LHCN-M2 (cell line): ENCODE measurements at places on chromosomes 4 and X. TPM values are rescaled to one million over a fixed set of nuclear protein-coding genes. Genes with fewer than 3 reads are reported as not detected.

Gene SPARCL1
- not detected in 2 replicates for total RNA-seq

Gene PAGE4
- not detected in 2 replicates for total RNA-seq

Gene SMARCA1
- 38.0 and 42.6 TPM in 2 replicates for total RNA-seq

Gene MTTP
- total RNA-seq: 0.06 TPM in 1 of 2 replicates, not detected in the other

Gene CDKL2
- 0.06 and 1.0 TPM in 2 replicates for total RNA-seq

Gene STK32B
- 0.52 and 0.77 TPM in 2 replicates for total RNA-seq

Gene AFF2
- total RNA-seq: 4.4 and 5.9 TPM in 2 replicates

Gene NPY5R
- total RNA-seq: not detected in 2 replicates

Gene TEX13D
- total RNA-seq: not detected in 2 replicates

Gene CCDC110
- total RNA-seq: 2.7 and 4.4 TPM in 2 replicates

Gene MAGEA1
- total RNA-seq: not detected in 2 replicates

Gene DCAF8L2
- total RNA-seq: not detected in 2 replicates

Gene TCEAL6
- not detected in 2 replicates for total RNA-seq

Gene ZMAT1
- 0.06 and 0.11 TPM in 2 replicates for total RNA-seq

Gene TCP11X2
- total RNA-seq: not detected in 2 replicates

- DNase-seq: no peak
Observed at GRCh38 chr4:157226035-157226434, 5.5 kb downstream of the GRIA2 start.

- no peak for DNase-seq
Observed at GRCh38 chrX:97909245-97909644, 1025.5 kb downstream of the RPA4 start.

- peak; percentile 46 for DNase-seq
Observed at GRCh38 chrX:130778773-130779172, 124.2 kb downstream of the ENOX2 start.

DNA sequence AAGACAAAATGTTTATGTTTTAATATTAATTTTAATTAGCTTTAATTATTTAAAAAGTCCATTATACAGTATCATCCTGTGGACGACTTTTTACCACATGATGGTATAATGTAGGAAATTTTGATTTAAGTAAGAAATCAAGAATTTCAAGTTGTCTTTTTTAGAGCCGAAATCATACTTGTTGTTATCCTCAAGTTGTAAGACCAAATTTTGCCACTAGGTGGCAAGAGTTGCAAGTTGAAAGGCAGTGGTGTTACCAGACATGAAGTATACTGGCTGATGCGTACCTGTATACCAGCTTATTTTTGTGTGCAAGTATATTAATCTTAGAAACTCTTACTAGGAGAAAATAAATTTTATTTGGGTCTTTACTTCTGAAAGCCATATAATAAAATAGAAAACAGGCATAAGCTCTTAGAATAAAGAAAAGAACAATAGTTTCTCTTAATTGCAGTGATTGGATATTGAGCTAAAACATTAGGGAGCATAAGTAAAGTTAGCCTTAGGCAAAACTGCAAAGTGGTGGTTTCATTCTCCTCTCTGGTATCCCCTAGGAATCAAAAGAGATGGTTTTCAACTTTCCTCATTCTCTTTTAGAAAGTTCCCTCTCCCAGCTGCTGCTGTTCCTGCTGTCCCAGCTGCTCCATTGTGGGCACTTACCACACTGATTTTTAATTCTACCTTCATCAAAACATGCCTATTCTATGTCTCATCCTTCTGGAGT, 118.0 kb upstream of the WDFY3 start:
- DNase-seq: peak; percentile 81

GRCh38 chr4:87151730-87152129, 68.7 kb downstream of the KLHL8 start:
- no peak for DNase-seq

DNA sequence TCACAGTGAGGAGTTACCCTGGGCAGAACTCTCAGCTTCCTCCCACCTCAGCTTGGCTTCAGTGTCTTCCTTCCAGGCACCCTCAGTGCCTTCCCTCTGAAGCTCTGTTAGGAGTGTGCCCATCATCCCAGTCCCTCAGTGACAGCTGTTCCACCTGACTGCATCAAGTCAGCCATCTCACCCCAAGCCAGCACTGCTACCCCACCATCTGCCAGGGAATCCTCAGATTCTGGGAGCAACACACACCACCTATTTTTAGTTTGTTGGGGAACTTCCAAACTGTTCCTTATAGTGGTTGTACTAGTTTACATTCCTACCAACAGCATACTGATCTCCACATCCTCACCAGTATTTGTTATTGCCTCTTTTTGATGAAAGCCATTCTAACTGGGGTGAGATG, 182.9 kb downstream of the RELL1 start:
- DNase-seq: no peak

GRCh38 chrX:67159437-67159836, 384.4 kb upstream of the AR start:
- no peak for DNase-seq

GRCh38 chr4:131309628-131310027, 1839.5 kb upstream of the PCDH10 start:
- DNase-seq: no peak

DNA sequence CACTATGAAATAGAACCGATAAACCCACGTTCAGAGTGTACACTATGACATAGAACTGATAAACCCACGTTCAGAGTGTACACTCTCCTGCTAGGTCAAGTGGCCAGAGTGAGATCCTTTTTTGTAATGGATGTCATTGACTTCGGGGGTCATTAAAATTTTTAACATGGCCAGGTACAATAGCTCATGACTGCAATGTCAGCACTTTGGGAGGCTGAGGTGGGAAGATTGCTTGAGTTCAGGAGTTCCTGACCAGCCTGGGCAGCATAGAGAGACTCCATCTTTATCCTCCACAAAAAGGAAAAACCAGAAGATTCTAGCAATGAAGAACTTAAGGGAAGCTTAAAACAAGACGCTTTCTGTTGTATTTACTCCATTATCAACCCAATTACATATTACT, 439.7 kb upstream of the FRG1 start:
- DNase-seq: no peak

DNA sequence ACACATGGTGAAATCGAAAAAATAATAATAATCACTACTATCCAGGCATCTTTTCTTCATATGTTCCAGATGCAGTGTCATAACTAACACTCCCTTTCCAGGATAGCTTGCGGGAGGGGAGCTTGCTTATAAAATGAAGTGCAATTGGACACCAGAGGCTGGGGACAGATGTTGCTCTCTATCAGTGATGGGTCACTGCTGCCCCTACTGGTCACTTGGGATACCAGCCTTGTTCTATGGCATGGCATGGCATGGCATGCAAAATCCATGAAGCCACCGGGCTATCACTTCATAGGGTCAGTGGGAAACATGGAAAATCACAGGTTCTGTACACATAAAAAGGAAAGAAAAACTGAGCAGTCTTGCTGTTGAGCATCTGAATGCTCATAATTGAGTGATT, 168.1 kb downstream of the GLRA2 start:
- DNase-seq: peak; percentile 36

- peak; percentile 10 for DNase-seq
Observed at GRCh38 chr4:122224348-122224747, 72.2 kb downstream of the BLTP1 start.

DNA sequence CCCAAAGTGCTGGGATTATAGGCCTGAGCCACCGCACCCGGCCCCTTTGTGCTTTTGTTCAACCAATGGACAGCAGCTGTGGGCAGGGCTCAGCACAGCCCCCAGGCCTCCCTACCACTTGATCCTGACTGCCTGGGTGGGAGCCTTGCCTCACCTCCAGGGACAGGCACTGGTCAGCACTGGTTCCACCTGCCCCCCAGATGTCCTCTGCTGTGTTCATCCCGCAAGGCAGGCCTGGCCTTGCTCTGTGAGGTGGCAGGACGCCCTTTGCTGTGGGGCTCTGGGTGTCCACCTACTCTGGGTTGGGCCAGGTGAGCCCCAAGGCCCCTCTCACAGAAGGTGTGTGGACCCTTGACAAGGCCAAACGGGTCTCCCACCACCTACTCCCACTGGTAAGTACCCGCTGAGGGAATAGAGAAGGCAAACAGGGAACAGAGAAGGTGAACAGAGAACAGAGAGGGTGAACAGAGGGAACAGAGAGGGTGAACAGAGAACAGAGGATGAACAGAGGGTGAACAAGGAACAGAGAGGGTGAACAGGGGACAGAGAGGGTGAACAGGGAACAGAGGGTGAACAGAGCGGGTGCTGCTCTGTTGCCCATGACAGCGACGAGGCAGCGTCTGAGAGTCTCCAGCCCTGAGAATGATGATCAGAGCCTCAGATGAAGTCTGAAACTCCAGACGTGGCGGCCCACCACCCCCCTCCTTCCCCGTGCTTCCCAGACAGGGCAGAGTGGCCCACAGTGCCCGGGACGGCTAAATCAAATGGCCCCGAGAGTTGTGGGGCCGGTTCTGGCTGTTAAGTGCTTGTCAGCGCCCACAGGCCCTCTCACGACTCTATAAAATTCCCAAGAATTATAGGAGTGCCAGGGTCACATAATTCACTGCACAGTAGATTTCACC, 55.0 kb upstream of the NKX1-1 start:
- no peak for DNase-seq

- no peak for DNase-seq
Observed at GRCh38 chrX:93354651-93355050, 318.7 kb downstream of the NAP1L3 start.

DNA sequence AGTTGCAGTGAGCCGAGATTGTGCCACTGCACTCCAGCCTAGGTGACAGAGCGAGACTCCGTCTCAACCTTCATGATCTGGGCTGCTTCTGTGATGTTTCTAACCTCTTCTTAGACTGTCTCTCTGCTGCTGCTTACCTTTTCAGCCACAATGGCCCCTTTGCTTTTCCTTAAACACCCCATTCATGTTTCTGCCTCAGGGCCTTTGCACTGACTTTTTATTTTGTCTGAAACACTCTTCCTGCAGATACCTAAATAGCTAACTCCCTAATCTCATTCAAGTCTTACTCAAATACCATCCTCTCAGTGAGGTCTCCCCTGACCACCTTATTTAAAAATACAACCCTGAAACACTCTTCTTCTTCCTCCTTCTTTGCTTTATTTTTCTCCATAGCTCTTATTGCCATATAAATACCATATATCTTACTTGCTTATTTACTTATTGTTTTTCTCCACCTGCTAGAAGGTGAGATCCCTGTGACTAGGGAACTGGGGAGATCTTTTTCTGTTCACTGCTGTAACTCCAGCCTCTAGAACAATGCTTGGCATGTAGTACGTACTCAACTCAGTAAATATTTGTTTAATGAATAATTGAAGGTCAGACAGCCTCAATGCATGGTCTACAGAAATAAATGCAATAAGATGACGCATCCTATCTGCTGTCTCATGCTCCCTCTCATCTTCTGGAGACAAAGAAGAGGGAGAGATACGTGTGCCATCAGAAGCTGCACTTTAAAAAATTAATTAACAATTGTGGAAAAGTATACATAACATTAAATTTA, 43.8 kb upstream of the SETD7 start:
- DNase-seq: peak; percentile 66

- peak; percentile 1 for DNase-seq
Observed at GRCh38 chrX:148466292-148466691, 34.1 kb upstream of the AFF2 start.

DNA sequence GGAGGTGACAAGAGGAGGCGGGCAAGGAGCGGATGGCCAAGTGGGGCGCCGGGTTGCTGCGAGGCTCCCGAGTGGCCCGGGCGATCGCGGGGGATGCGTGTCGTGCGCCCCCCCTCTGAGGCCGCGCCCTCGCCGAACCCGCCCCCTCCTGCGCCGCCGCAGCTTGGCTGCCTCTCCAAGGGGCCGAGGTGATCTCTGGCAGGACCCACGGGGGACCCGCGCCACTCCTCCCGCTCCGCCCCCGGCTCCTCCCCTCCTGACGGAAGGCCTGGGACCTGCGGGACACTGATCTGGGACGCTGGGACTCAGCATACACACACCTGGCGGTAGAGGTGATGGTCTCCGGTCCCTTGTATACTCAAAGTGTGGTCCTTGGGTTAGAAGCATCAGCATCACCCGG, 21.9 kb upstream of the FAM47C start:
- no peak for DNase-seq

DNA sequence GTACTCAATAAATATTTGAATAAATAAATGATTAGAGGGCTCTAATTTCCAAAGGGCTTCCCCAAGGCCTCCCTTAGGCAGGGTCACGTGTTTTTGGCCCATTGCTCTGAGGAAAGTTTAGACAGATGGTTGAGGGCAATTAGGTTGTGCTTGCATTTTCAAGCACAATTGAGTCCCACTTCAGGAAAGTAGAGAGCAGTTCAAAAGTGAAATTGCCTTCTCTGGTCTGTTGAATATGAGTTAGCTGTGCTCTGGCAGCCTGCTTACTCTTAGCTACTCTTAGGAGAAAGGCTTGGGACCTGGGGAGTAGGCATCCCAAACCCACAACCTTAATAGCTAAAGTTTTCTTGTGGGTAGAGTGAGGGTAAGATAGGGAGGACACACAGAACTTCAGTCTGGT, 9.0 kb upstream of the DRP2 start:
- DNase-seq: no peak

DNA sequence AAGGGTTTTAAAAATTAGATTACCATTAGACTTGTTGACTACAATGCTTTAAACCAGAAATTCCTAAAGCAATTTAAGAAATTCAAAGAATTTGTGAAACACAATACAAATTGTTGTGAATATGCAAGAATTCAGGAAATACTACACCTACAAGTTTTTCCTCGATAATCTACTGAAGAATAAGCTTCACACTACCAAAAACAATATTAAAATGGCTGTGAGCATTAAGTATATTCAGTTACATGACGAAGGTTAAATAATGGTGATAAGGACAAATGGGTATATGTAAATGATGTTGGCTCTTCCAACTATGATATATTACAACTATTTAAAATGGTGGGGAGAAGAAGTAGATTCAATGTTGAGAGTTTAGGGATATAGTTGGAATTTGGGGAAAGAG, 111.1 kb upstream of the HTR2C start:
- DNase-seq: no peak

DNA sequence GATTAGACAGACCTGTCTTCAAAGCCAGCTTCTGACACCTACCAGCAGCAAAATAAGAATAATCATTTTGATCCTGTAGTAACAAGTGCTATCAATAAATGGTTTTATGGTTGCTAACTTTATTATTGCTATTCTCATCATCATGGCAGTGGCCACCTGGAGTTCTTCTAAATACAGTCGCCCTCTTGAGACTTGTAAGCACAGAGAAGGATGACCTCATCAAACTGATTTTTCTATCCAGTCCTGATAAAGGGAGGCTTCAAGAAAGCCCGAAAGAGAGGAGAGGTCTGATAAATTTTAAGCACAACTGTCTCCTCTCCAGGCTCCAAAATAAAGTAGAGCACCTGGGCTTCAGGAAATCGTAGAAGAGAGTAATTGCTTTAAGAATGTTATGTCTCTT, 286.4 kb downstream of the USP46 start:
- DNase-seq: no peak

GRCh38 chr4:175325230-175325629, 407.1 kb downstream of the ADAM29 start:
- no peak for DNase-seq

DNA sequence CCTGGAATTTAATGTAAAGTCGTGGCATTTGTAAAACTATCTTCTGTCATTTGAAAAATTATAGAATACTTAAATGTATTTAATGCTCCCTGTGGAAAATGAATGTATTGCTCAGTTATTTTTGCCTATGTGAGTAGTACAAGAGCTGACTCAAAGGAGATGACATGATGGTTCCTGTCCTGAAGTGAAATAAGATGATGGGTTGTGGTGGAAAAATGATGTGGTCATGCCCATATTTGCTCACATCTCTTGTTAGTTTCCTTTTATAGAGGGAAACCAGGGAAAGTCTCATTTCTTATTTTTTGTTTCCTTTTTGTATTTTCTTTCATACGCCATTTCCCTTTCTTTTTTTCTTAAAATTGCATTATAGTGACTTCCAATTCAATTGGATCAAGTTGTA, 23.7 kb downstream of the PLS3 start:
- DNase-seq: peak; percentile 79

GRCh38 chr4:82758701-82759685, 39.6 kb downstream of the SCD5 start:
- no peak for DNase-seq

GRCh38 chrX:47610511-47610910, 9.1 kb downstream of the SYN1 start:
- DNase-seq: no peak
